ENCODE measurements at places on chromosomes 2 and 18. TPM values are rescaled to one million over a fixed set of nuclear protein-coding genes. Genes with fewer than 3 reads are reported as not detected.

The XDH gene
- total RNA-seq, result 0.03 TPM

DNA sequence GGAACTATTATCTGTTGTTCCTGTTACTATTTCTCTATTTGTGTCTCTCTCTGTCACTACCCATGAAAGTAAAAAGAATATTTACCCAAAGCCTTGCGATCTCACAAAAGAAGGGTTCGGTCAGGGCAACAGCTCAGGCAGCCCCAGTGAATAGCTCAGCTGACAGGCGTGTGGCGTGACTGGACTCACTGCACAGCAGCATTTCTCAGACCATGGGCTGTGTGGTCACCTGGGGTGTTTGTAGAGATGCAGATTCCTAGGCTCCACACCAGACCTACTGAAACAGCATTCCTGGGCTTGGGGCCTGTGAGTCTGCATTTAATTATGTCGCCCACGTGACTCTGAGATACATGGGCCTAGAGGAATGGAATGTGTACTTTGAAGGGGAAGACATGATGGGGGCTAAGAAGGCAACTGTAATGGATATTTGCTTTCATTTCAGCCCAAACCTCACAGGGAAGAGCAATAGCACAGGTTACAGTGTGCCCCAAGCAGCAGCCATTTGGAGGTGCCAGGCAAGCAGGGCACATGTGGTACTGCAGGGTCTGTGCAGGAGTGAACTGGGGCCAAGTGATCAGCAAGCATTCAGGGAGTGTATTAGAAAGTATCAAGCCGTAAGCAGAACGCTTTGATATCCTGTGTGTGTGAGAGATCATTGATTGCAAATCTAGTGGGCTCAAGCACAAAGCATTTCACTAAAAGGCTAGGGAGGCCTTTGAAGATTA, 90.4 kb upstream of the RBMS1 start:
- no peaks in the 10 kb centered on the region for H3K36me3 ChIP-seq
- no peaks in the 10 kb centered on the region for H3K27me3 ChIP-seq
- DNase-seq, result no peak
- H3K4me1 ChIP-seq, result peaks cover 15% of the 10 kb centered on the region
- no peak overlapping the region for H3K4me3 ChIP-seq
- H3K27ac ChIP-seq, result no peak overlapping the region

The APCDD1 gene
- not detected for total RNA-seq

DNA sequence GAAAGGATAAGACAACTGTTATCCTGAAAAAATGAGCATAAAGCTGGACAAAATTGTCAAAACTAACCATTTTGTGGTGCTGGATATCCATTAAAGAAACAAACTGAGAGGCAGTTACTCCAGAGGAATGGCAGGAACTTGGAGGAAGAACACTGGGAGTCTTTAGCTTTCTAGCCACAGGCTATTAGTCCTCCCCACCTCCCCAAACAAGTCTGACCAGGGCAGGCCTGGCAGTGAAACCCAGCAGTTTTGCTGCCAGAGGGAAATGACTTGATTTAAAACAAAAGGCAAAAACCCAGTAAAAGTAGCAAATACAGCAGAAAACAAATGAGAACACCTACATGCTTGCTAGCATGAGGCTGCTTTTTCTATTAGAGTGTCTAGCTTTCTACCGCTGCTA, 34.9 kb downstream of the OSBPL1A start:
- no peak overlapping the region for H3K27ac ChIP-seq
- H3K27me3 ChIP-seq, result no peaks in the 10 kb centered on the region
- no peaks in the 10 kb centered on the region for H3K36me3 ChIP-seq
- no peaks in the 10 kb centered on the region for H3K4me1 ChIP-seq

DNA sequence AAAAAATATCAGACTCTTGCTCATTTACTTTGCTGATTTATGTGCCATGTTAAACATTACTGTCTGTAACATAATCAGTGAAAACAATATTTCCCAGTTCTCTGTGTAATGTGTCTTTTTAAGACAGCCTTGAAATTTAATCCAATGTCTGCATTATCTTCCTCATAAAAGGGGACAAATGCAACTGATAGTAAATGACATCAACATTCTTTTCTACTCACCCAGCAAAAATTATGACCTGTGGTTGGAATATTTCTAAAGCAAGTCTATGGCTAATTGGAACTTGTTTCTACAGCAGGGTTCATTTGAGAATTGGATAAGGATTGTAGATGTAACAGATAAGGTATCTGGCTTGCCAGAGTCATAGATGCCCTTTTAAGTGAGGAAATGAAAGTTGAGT, 34.8 kb downstream of the C1D start:
- H3K36me3 ChIP-seq, result no peaks in the 10 kb centered on the region
- no peaks in the 10 kb centered on the region for H3K27me3 ChIP-seq
- H3K4me3 ChIP-seq, result no peak overlapping the region
- DNase-seq, result peak; percentile 5
- H3K27ac ChIP-seq, result no peak overlapping the region
- H3K4me1 ChIP-seq, result no peaks in the 10 kb centered on the region

- H3K27ac ChIP-seq, result peak overlapping the region; percentile 17
- no peaks in the 10 kb centered on the region for H3K36me3 ChIP-seq
- peak; percentile 48 for DNase-seq
- no peaks in the 10 kb centered on the region for H3K27me3 ChIP-seq
Observed at GRCh38 chr2:120934574-120935338, 199.1 kb downstream of the GLI2 start.

DNA sequence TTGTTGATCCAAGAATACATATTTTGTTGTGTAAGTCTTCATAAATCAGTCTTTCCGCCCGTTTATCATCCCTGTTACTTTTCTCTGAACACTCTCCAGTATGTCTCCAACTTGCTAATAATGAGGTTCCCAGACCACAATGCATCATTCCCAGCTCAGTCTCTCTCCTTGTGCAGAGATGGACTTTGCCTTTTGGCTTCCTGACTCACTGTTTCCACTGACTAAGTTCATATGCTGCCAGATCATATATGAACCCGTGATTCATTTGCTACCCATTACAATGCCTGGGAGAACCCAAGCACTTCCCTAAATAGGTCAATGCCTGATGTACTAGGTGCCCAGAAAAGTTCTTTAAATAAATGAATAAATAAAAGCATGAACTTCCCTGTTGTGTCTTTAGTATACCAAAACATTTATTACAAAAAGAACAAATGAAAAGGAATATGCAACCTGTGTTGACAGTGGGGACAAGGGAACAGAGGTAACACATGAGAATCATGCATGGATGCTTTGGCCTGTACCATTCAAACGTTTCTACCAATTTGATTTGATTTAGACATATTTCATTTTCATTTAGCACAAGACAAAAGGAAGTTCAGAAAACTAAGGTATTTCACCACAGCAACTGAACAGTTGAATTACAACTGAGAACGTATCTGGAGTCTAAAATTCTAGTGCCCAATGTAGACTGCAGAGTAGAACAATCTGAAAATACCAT, 215.4 kb upstream of the HNRNPA3 start:
- H3K36me3 ChIP-seq, result no peaks in the 10 kb centered on the region
- no peak overlapping the region for H3K4me3 ChIP-seq
- DNase-seq, result no peak

GRCh38 chr2:41877114-41877678, 170.6 kb upstream of the PKDCC start:
- H3K27ac ChIP-seq, result peak overlapping the region; percentile 93
- H3K4me3 ChIP-seq, result peak overlapping the region; percentile 43
- H3K36me3 ChIP-seq, result no peaks in the 10 kb centered on the region
- H3K27me3 ChIP-seq, result no peaks in the 10 kb centered on the region
- H3K4me1 ChIP-seq, result peaks cover 66% of the 10 kb centered on the region

The STARD6 gene
- not detected for total RNA-seq

The CYP26B1 gene
- total RNA-seq, result 11.3 TPM

DNA sequence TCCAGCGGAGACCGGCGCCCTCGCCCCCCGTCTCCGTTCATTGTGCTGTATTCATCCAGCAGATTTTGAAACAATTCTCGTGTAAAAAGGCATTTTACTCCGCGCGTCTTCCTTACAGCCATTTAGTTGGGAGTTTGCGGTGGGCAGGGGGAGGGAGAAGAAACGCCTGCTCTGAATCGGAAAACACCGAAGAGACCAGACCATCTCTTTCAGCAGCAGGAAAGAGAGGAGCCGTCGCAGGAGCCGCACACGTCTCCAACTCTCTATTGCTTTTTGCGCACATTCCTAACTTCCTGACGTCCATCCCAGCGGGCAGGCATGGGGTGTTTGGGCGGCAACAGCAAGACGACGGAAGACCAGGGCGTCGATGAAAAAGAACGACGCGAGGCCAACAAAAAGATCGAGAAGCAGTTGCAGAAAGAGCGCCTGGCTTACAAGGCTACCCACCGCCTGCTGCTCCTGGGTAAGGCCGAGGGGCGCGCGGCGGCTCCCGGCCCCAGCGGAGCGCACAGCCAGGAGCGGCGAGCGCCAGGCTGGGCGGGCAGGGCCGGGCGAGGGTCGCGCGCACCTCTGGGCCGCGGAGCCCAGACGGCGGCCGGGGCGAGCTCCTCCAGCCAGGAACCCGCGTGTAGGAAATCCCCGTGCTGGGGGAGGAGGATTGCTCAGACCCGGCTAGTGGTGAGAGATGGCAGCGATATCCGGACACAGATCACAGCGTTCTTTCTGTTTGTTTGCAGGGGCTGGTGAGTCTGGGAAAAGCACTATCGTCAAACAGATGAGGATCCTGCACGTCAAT, 63.2 kb downstream of the GNAL start:
- H3K36me3 ChIP-seq, result no peaks in the 10 kb centered on the region
- H3K4me1 ChIP-seq, result no peaks in the 10 kb centered on the region
- H3K27me3 ChIP-seq, result no peaks in the 10 kb centered on the region
- no peak for DNase-seq

GRCh38 chr2:232421189-232421785, 14.6 kb downstream of the ALPG start:
- H3K36me3 ChIP-seq, result no peaks in the 10 kb centered on the region
- no peak overlapping the region for H3K4me3 ChIP-seq
- DNase-seq, result no peak
- H3K4me1 ChIP-seq, result no peaks in the 10 kb centered on the region
- H3K27ac ChIP-seq, result no peak overlapping the region

The CDH19 gene
- total RNA-seq, result 21.4 TPM

The COL4A3 gene
- 0.34 TPM for total RNA-seq

DNA sequence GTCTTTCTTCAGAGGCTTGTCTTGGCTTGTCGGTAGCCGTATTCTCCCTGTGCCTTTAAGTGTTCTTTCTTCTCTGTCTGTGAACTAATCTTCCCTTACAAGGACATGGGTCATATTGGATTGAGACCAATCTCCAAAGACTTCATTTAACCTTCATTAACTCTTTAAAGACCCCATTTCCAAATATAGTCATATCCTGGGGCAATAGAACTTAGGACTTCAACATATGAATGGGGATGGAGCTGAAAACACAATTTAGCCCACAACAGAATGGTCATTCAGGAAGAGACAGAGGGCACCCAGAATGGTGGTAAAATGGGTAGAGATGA, 82.1 kb upstream of the TANK start:
- no peaks in the 10 kb centered on the region for H3K36me3 ChIP-seq
- H3K27me3 ChIP-seq, result no peaks in the 10 kb centered on the region
- peaks cover 11% of the 10 kb centered on the region for H3K4me1 ChIP-seq
- DNase-seq, result no peak
- H3K27ac ChIP-seq, result no peak overlapping the region
